ENCODE measurements at places on chromosomes 7 and 10.

GRCh38 chr10:76202777-76203176 lies 771.4 kb downstream of the LRMDA start:
- DNase-seq = no peak

GRCh38 chr10:6542999-6543430 lies 37.1 kb downstream of the PRKCQ start:
- DNase-seq = no peak

GRCh38 chr7:134908289-134908688 lies 78.0 kb upstream of the AGBL3 start:
- no peak for DNase-seq

DNA sequence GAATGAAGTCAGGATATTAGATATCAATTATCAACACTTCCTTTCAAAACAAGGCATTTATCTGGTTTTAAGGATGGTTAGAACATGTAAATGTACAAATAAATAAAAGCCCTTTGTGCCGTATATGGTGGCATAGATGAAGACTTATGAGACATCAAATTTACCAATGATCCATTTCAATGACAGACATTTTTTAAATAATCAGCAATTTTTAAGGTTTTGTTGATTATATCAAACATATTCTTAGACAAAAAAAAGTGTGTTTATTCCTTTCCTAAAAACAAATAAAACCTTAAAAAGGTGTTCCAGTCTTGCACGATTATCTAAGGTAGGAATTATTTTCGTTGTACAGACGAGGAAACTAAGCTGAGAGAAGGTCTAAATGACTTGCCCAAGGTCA lies 13.8 kb downstream of the APBB1IP start:
- no peak for DNase-seq

DNA sequence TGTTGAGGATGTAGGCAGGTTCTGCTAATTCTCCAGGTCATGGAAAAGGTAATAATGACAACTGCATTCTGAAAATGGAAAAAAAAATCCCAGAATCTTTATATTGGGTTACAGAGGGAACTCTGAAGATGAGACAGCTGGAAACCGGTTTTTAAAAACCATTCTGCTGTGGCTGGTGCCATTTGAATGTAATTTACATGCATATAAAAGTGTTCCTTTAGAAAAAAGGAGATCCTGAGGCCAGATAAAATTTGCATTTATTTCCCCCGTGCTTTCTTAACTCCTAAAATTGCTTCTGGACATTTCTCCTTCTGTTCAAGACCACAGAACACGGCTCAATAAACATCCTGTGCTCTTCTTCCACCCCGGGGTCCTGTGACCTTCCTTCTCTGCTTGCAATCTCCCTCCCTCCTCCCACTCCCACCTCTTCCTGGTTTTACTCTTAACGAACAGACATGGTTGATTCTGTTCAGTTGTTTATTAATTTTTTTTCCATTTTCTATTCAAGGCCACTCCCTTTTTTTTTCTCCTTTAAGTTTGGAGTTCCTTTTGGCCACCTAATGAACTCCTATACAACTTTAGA lies 41.6 kb downstream of the SH2D4B start:
- peak; percentile 23 for DNase-seq
